Mesangial cell (primary cell): ENCODE measurements at places on chromosomes 3 and 15. TPM values are rescaled to one million over a fixed set of nuclear protein-coding genes. Genes with fewer than 3 reads are reported as not detected.

The SEMA7A gene
- total RNA-seq: 33.8 and 96.3 TPM in 2 replicates

The GOLGA8H gene
- total RNA-seq: 0.25 and 0.49 TPM in 2 replicates

The AADAC gene
- total RNA-seq: not detected in 2 replicates

The STRIT1 gene
- not detected in 2 replicates for total RNA-seq

The ELL3 gene
- 1.8 and 3.0 TPM in 2 replicates for total RNA-seq

The GOLGA6D gene
- total RNA-seq: not detected in 2 replicates
